ENCODE measurements at places on chromosomes 1 and 21.

GRCh38 chr1:19222979-19223824, 13.1 kb upstream of the UBR4 start:
- DNase-seq: peak; percentile 45

- no peak for DNase-seq
Observed at GRCh38 chr21:38205940-38206339, 50.9 kb upstream of the KCNJ15 start.

DNA sequence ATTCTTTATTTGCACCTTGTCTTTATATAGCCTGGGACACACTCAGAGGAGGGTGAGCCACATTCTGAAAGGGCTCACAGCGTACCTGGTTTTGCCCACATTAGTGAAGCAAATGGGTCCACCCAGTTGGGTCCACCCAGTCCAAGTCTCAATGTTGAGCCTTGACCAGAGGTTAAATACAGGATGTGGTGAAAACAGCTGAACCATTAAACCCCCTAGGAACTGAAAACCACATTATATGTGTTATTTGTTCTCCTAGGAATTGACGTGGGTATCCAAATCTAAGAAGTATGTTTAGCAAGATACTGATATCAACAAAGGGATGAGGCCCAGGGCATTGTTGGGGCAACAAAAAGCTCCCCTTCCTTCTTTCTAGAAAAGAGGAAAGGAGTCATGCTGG, 83.8 kb downstream of the SETD4 start:
- DNase-seq: no peak

GRCh38 chr1:228360533-228361313, 45.9 kb downstream of the TRIM11 start:
- no peak for DNase-seq

DNA sequence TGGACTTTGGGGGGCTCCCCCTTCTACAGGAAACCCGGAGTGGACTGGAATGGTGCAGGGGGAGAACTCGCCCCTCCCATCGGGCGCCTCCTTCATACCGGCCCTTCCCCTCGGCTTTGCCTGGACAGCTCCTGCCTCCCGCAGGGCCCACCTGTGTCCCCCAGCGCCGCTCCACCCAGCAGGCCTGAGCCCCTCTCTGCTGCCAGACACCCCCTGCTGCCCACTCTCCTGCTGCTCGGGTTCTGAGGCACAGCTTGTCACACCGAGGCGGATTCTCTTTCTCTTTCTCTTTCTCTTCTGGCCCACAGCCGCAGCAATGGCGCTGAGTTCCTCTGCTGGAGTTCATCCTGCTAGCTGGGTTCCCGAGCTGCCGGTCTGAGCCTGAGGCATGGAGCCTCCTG, at the start of gene TNFRSF14:
TSS of gene TNFRSF14 (plus strand) at position 95 of the 401 bp plus-strand sequence. CDS start at position 389, 294 bp downstream.
- peak; percentile 61 for DNase-seq

DNA sequence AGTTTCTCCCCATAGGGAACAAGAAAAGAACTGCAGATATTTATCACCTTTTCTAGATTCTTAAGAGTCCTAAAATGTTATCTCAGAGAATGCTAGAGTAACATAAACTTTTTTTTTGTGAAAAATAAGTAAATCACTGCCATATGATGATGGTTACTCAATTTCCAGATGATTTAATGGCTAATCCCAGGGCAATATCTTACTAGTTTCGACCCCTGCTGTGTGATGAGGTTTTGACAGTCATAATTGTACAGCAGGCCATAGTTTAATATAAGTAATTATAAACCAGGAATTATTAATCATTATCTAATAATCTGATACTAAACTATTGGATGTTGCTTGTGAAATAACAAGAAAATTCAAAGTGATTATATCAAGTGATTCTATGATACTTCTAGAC, 210.6 kb downstream of the HLX start:
- no peak for DNase-seq

DNA sequence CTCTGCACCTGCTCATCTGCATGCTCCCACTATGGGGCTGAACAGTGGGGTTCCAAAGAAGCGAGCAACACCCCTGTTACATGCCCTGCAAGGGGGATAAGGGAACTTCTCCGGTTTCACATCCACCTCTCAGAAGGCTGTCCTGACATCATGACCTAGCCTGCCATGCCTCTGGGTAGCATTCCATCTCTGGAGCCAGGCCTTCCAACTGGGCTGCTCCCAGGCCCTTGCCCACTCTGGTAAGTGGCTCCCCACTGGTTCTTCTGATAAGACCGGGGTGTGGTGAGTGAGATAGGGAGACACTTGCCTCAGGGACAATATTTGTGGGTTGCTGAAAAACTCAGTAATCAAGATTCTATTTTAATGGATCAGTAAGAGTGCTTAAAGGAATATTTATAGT, 57.8 kb downstream of the KCNJ15 start:
- no peak for DNase-seq

DNA sequence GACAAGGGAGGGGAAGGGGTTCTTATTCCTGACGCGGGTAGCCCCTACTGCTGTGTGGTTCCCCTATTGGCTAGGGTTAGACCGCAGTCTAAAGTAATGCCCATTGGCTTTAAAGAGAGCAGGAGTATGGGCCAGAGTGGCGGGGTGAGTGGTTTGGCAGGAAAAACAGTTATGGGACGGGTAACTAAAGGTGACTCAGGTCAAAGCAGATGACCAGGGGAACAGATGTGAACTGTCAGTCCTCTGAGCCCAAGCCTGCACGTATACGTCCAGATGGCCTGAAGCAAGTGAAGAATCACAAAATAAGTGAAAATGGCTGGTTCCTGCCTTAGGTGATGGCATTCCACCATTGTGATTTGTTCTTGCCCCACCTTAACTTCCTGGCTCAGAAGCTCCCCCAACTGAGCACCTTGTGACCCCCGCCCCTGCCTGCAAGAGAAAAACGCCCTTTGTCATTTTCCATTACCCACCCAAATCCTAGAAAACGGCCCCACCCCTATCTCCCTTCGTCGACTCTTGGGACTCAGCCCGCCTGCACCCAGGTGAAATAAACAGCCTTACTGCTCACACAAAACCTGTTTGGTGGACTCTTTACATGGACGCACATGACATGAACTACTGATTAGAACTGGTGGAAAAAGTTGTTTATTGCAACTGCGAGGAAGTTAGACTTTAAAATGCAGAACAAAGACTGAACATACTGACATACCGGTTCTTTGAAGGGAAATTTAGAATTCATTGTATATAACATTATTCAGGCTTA, 758 bp upstream of the ATAD3B start:
- DNase-seq: no peak

All from iris pigment epithelial cell (primary cell).